Fibroblast of skin of left quadriceps (primary cell): ENCODE measurements at places on chromosomes 12 and 14.

GRCh38 chr12:120225852-120226640 lies 25.1 kb upstream of the RPLP0 start:
- no peak for DNase-seq

DNA sequence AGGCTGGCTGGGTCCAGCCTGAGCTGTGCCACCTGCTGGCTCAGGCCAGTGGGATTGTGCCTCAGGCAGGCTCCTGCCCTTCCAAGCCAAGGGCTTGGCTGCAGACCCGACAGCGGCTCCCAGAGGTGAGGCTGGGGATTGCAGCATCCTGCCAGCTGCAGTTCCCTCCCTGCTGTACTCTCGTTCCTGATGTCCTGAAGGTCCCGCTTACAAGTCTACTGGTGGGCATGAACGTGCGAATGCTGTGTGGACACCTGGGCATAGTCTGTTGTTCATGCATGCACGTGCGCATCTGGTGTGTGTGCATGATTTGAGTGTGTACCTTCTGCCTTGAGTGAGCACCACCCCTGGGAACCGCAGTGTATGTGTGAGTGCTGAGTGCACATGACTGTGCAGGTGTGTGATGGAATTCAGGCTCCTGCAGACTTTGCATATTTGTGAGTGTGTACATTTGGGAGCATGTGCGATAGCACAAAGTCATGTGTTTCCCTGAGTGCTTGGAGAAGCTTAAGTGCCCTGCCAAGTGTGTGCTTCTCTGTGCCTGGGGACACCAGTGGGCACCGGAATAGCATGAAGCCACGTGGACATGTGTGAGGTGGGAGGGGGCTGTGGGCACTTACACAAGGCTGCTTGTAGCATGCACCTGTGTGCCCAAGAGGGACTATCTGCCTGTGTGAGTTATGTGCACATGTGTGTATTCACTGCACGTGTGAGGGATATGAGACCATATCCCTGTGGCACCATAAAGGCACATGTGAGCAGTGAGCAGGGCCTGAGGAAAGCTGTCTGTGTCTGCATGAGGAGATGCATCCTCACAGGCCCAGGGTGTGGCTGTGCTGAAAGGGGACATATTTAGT lies 19.3 kb upstream of the KRT7 start:
- DNase-seq, result no peak

DNA sequence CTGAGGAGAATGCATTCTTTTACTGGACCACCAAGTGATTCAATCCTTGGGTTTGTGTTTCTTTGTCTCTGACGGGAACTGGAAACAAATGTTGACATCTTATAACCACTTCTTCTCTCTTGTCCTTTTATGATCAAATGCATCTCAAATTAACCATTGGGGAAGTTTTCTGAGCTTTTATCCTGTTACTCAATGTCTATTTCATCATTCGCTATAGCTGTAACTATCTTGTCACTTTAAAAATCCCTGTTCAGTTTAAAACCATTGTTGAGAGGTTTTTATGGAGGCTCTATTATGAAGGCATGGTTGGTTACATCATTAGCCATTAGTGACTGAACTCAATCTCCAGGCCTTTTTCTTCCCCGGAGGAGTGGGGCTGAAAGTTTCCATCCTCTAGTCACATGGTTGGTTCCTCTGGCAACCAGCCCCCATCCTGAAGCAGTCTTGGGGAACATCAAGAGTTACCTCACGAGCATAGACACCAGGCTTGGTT lies 2.7 kb upstream of the CLEC6A start:
- DNase-seq, result no peak

- no peak for DNase-seq
These were observed 88.5 kb upstream of the RIN3 start for GRCh38 chr14:92425101-92425500.

GRCh38 chr12:104226672-104227071 lies 11.1 kb downstream of the TXNRD1 start:
- no peak for DNase-seq

- DNase-seq, result no peak
These were observed 34.1 kb downstream of the CHST11 start for GRCh38 chr12:104490850-104491249.

GRCh38 chr12:12925388-12925787 lies 26.6 kb downstream of the GPRC5D start:
- DNase-seq, result no peak

DNA sequence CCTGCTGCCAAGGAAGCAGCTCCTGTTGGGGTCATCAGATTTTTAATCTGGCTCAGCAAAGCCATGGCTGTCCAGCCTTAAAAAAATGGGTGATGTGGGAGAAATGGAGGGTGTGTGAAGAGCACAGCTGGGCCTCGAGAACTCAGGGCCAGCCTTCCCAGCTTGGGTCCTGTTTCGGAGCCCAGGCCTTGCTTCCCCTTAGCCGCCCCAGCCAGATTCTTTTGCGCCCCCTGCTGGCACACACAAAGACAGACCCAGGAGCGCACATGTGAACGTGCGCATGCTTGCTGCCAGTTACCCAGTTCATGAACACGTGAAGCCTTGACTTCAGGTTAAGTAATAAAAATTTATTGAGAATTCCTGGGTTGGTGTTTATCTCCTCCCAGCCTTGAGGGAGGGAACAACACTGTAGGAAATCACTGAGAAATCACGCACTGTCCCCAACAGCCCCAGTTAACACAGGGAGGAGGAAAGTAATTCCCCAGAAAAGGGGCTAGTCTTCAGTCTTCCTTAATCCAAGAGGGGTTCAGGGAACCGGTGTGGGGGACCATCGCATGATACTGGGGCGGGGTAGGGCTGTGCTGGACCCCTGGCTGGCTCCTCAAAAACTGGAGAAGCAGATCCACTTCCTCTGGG lies 5.3 kb downstream of the PHB2 start:
- peak; percentile 62 for DNase-seq

DNA sequence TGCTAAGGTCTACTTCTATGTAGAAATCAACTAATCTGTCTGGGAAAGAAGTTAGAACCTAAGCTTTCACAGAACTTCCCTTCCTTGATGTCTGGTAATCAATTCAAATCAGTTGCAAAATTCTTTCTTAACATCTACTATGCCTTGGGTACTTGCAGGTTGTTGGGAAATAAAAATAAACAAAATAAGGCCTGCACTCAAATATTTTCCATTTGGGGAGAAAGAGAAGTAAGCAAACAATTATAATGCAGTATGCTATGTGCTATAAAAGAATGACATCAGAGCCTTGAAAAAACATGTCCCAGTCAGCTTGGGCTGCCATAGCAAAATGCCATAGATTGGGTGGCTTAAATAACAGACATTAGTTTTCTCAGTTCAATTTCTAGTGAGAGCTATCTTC lies 425.9 kb upstream of the DCN start:
- DNase-seq, result no peak

DNA sequence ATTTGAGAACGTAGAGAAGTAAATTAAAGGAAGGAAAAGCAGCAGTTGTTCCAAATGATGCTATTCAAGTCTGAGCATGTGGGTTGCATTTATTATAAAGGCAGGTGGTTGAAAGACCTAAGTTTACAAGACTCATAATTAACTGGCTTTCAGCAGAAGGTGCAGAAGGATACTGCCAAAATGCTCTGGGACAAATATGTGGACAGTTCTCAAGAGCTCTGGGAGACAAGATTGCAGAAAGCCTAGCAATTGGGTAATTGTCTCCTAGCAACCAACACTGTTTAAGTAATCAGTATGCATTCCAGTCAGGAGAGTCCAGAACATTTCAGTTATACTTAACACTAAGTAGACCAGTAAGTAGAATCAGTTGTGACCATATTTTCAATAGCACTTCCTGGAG lies 131.5 kb downstream of the GPR135 start:
- DNase-seq, result peak; percentile 84

DNA sequence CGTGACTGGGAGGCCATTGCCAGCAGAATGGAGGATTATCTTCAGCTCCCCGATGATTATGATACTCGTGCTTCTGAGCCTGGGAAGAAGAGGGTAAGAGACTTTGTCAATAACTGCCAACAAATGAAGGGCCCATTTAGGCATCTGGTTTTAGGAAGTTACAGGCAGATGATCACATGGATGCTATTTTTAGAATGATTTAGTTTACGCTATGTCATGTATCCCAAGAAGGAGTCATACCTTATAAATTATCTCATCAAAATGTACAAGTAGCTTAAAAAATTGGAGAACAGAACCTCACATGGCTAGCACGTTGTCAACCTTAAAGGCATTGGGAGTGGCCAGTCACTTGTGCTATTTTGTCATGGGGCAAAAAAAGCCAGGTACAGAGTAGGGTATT lies 46.7 kb downstream of the PROX2 start:
- no peak for DNase-seq

GRCh38 chr12:55673638-55674037 lies 34.1 kb downstream of the ITGA7 start:
- no peak for DNase-seq

DNA sequence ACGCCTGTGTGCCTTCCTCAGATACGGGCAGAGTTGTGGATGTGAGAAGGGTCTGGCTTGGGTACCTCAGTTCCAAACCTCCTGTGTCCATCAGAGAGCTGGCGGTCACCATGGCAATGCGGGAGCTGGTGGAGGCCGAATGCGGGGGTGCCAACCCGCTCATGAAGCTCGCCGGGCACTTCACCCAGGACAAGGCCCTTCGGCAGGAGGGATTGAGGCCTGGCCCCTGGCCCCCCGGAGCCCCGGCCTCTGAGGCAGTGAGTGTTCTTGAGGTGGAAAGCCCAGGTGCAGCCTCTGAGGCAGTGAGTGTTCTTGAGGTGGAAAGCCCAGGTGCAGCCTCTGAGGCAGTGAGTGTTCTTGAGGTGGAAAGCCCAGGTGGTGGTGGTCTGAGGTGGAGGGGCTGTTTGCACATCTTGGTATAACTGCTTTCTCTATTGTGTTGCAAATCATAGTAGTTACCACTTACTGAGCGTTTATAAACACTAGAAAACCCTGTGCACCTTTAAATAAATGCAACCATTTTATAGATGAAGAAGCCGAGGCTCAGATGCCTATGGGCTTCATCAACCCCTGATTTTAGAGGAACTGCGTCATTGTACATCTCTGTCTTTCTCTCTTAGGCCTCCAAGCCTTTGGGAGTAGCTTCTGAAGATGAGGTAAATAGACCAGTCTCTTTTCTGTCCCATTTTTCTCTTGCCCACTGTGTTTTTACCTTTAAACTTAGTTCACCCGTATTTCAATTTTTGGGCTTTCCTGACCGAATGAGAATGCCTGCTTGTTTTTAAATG lies 976 bp downstream of the PEX5 start:
- no peak for DNase-seq

- DNase-seq, result no peak
These were observed 32.8 kb downstream of the YEATS4 start for GRCh38 chr12:69392179-69392928.

- DNase-seq, result peak; percentile 20
These were observed 10.2 kb downstream of the CD69 start for GRCh38 chr12:9750276-9751203.

GRCh38 chr12:184811-185575 lies 29.0 kb downstream of the SLC6A12 start:
- no peak for DNase-seq

GRCh38 chr12:84470361-84470760 lies 442.2 kb downstream of the SLC6A15 start:
- no peak for DNase-seq

- DNase-seq, result no peak
These were observed 118.5 kb downstream of the GLT1D1 start for GRCh38 chr12:128971802-128972201.

DNA sequence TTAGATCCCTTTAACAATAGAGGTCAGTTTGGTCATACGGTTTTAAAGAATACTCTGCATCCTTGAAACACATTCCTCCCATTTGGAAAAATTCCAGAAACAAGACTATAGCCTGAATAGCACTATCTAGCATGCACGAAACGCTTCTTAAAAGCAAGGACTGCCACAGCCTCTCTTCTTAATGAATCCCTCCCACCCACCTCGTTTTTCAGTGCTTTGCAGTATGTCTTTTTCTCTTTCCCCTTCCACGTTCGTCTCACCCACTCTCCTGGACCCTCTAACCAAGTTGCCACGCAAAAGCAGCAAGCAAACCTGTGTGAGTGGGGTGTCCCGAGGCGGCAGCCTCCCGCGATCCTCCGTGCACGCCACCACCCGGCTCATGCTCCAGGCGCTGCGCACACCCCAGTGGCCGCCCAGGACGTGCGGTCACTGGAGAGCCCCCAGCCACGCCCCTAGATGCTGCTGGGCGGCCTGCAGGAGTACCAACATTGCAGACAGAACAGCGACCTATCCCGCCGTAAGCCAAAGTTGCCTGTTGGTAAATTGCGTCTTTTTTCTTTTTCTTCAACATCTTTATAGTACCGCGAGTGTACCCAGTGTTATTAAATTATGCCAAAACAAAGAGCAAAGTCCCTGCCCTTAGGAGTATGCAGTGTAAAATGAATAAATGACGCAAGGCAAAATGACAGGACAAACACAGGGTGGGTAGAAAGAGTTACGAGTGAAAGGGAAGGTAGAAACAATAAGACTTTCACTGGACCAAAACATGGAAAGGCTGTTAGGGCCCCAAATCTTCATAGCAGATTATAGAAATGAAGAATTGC lies at the start of gene SLC38A4:
SLC38A4 (minus strand) TSS at position 407 of the 824 bp plus-strand sequence. CDS start 32,926 bp downstream, outside the sequence.
- peak; percentile 20 for DNase-seq

DNA sequence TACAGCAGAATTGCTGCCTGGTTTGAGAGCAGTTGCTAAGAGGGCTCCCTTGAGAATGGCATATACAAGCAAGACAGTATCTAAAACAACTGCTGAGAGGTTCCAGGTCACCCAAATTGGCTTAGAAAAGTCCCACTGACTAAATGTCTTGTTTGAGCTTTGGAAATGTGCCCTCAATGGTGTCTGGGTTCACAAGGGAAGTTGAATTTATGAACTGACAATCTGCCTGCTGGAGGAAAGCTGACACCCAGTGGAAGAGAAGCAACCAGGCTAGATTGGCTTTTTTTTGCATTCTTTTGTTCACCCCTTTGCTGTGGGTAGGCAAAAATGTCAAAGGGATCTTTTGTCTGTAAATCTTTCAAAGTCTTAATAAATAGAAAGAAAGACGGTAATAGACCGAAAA lies 44.6 kb upstream of the NPFF start:
- no peak for DNase-seq

- DNase-seq, result no peak
These were observed 7.2 kb upstream of the PLXNC1 start for GRCh38 chr12:94141004-94141764.

GRCh38 chr12:88334271-88334670 lies 192.2 kb downstream of the TMTC3 start:
- no peak for DNase-seq

DNA sequence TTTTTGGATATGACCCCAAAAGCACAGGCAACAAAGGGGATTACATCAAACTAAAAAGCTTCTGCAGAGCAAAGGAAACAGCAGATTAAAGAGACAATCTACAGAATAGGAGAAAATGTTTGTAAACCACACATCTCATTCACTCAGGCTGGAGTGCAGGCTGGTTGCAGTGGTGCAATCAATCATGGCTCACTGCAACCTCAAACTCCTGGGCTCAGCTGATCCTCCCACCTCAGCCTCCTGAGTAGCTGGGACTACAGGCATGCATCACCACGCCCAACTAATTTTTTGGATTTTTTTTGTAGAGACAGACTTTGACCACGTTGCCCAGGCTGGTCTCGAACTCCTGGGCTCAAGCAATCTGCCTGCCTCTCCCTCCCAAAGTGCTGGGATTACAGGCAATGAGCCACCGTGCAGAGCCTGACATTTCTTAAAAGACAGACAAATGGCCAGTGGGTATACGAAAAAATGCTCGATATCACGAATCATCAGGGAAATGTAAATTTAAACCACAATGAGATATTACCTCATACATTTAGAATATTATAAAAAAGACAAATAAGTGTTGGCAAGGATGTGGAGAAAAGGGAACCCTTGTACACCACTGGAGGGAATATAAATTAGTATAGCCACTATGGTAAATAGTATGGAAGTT lies 9.8 kb downstream of the NCKAP5L start:
- DNase-seq, result no peak
